Activated naive CD4-positive, alpha-beta T cell treated with anti-CD3 and anti-CD28 coated beads for 36 hours (primary cell): ENCODE measurements at places on chromosomes 6 and 20.

GRCh38 chr6:157059781-157060180 lies 263.5 kb downstream of the TMEM242 start:
- DNase-seq = no peak

- no peak for DNase-seq
These were observed at the start of gene BIRC7 for GRCh38 chr20:63235399-63235983. TSS of gene BIRC7 (plus strand) at chr20:63235905. CDS start at chr20:63236097, 192 bp downstream.

- no peak for DNase-seq
These were observed 23.1 kb downstream of the JARID2 start for GRCh38 chr6:15269011-15269410.

- no peak for DNase-seq
These were observed 2.7 kb upstream of the SIM1 start for GRCh38 chr6:100467129-100468015.
